Stomach (tissue), 19 donors: ENCODE measurements at places on chromosomes 13 and 19. TPM values are rescaled to one million over a fixed set of nuclear protein-coding genes. Genes with fewer than 3 reads are reported as not detected.

The MYO1F gene
- 41.6 TPM for total RNA-seq

GRCh38 chr13:107867701-107868661, 347.4 kb downstream of the LIG4 start:
- no peak overlapping the region for H3K27ac ChIP-seq
- H3K36me3 ChIP-seq = no peaks in the 10 kb centered on the region
- DNase-seq = peak; percentile 81
- peaks cover 31% of the 10 kb centered on the region for H3K27me3 ChIP-seq
- peaks cover 17% of the 10 kb centered on the region for H3K4me1 ChIP-seq

The SELENOV gene
- not detected for total RNA-seq

DNA sequence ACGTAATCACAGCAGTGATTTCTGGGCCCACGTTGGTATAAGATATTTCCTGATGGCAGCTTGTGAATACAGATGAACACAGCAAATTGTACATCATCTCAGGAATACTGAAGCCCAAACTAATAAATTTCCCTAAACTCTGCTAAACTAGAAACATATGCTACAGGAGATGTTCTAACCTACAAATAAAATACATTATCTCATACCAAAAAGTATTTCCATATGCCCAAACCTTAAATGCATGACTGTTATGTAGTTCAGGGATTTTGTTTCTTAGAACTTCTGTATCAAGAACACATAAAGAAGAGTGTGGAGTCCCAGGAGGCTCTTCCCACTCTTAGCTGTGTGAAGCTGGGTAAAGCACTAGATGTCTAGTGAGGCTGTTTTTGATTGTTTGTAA, 138.4 kb downstream of the RFC3 start:
- H3K4me1 ChIP-seq = no peaks in the 10 kb centered on the region
- no peaks in the 10 kb centered on the region for H3K36me3 ChIP-seq
- DNase-seq = no peak
- no peaks in the 10 kb centered on the region for H3K27me3 ChIP-seq

The KISS1R gene
- not detected for total RNA-seq

The ZNF439 gene
- total RNA-seq = 13.4 TPM

DNA sequence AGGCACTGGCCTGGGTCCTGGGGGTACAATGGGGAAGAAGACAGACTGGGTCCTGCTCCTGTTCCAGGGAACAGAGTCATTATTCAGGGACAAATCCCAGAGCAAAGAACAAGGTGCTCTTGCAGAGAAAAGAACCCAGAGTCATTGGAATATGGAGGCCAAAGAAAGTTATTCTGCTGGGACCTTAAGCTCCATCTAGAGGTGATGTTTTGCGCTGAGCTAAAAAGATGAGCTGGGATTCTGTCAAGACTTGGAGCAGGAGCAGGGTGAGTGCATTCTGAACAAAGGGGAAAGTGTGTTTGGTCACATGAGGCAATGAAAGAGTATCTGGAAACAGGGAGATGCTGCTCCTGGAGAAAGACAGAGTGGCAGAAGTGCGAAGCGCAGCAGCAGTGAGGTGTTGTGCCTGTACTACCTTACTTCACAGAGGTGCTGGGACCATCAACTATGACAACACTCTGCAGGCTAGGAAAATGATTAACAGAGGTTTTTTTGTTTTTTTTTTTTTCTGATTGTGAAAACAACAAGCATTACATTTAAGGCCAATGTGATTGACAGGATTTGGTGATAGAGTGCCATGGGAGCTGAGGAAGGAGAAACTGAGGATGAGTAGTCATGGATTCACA, 95.3 kb upstream of the TNFSF11 start:
- no peaks in the 10 kb centered on the region for H3K4me1 ChIP-seq
- H3K27me3 ChIP-seq = no peaks in the 10 kb centered on the region
- H3K36me3 ChIP-seq = no peaks in the 10 kb centered on the region
- no peak overlapping the region for H3K27ac ChIP-seq
- no peak overlapping the region for H3K4me3 ChIP-seq

The RGL3 gene
- total RNA-seq = 454 TPM

The SLITRK6 gene
- 4.5 TPM for total RNA-seq

- H3K4me3 ChIP-seq = no peak overlapping the region
- no peaks in the 10 kb centered on the region for H3K36me3 ChIP-seq
Observed at GRCh38 chr13:30763786-30764413, 28.6 kb downstream of the ALOX5AP start.

- DNase-seq = no peak
- H3K4me3 ChIP-seq = no peak overlapping the region
- peaks cover 88% of the 10 kb centered on the region for H3K4me1 ChIP-seq
- no peaks in the 10 kb centered on the region for H3K27me3 ChIP-seq
- H3K27ac ChIP-seq = peak overlapping the region; percentile 66
Observed at GRCh38 chr19:39132344-39132969, 6.9 kb downstream of the PAK4 start.

- no peaks in the 10 kb centered on the region for H3K27me3 ChIP-seq
- no peak for DNase-seq
- no peaks in the 10 kb centered on the region for H3K36me3 ChIP-seq
Observed at GRCh38 chr13:79727086-79727485, 246.1 kb downstream of the NDFIP2 start.

GRCh38 chr13:28557725-28558520, 63.0 kb upstream of the FLT1 start:
- no peaks in the 10 kb centered on the region for H3K4me1 ChIP-seq
- H3K27me3 ChIP-seq = no peaks in the 10 kb centered on the region
- DNase-seq = no peak
- no peak overlapping the region for H3K27ac ChIP-seq

The ONECUT3 gene
- total RNA-seq = not detected

DNA sequence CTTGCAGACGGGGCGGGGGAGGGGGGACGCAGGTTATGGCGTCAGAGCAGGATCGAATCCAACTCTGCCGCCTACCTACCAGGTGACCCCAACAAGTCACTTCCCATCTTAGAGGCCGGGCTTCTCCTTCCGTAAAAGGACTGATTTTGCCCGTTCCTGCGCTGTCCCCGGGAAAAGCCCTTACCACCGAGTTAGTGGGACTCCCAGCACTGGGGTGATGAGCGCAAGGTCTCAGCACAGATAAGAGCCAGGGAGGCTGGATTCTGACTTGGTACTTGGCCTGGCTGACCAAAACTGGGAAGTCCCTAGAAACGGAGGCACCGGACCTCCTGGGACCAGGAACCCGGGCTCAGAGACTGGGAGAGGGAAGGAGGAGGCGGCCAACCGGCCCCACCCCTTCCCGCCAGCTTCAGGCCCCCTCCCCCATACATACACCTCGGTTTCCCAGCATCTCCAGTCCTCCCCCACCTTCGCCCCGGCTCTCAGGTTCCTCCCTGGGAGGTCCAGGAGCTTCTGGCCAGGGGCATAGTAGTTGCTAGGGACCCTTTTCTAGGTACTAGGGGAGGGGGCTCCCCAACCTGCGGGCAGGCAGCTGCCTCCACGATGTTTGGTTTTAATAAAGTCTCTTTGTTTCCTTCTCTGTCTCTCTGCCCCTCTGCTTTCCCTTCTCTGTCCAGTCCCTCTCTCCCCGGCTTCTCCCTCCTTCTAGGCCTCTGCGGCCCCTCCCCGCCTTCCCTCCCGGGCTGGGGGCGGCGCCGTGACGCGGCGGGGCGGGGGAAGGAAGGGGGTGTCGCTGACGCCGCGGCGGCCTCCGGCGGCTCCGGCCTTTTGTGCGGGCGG, at the start of gene GRAMD1A:
GRAMD1A (plus strand) TSS at position 826 of the 840 bp plus-strand sequence. CDS start 156 bp downstream, outside the sequence.
- DNase-seq = peak; percentile 96
- H3K27me3 ChIP-seq = no peaks in the 10 kb centered on the region
- no peaks in the 10 kb centered on the region for H3K36me3 ChIP-seq
- peak within 1 kb of the TSS; percentile 94 for H3K27ac ChIP-seq
- H3K4me1 ChIP-seq = peaks cover 80% of the 10 kb centered on the region

GRCh38 chr19:10516671-10517286, 468 bp downstream of the S1PR5 start:
- peaks cover 100% of the 10 kb centered on the region for H3K27me3 ChIP-seq
- H3K4me1 ChIP-seq = peaks cover 39% of the 10 kb centered on the region

GRCh38 chr19:51024924-51025323, 1.5 kb downstream of the KLK11 start:
- peak overlapping the region; percentile 34 for H3K4me3 ChIP-seq
- H3K36me3 ChIP-seq = no peaks in the 10 kb centered on the region
- H3K4me1 ChIP-seq = peaks cover 15% of the 10 kb centered on the region
- peaks cover 74% of the 10 kb centered on the region for H3K27me3 ChIP-seq

DNA sequence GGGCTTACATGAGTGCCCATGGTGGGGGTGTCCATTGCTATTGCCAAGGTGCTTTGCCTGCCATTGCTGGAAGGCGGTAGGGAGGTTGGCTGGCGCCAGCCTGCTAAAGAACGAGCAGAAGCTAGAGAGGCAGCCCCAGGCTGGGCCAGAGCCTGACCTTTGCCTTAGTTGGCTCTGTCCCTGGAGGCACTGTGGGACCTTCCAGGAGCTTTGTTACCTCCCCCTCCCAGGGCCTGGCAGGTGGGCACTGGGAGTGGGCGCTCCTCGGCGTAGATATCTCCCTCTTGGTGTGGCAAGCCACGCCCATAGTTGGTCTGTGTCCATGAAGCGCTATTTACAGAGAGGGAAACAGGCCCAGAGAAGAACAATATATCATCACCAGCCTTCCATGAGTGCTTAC, 2.3 kb upstream of the SLC25A42 start:
- H3K4me3 ChIP-seq = no peak overlapping the region
- no peaks in the 10 kb centered on the region for H3K27me3 ChIP-seq
- DNase-seq = peak; percentile 28
- H3K36me3 ChIP-seq = peaks cover 4% of the 10 kb centered on the region

The LCP1 gene
- 12.8 TPM for total RNA-seq

The CLEC17A gene
- not detected for total RNA-seq

- DNase-seq = no peak
- H3K27me3 ChIP-seq = no peaks in the 10 kb centered on the region
- H3K27ac ChIP-seq = no peak overlapping the region
Observed at GRCh38 chr13:92451060-92451459, 775.5 kb upstream of the GPC6 start.

- no peak overlapping the region for H3K4me3 ChIP-seq
- no peaks in the 10 kb centered on the region for H3K27me3 ChIP-seq
- H3K27ac ChIP-seq = no peak overlapping the region
- H3K36me3 ChIP-seq = no peaks in the 10 kb centered on the region
Observed at GRCh38 chr13:40460116-40460515, 206.3 kb downstream of the FOXO1 start.

DNA sequence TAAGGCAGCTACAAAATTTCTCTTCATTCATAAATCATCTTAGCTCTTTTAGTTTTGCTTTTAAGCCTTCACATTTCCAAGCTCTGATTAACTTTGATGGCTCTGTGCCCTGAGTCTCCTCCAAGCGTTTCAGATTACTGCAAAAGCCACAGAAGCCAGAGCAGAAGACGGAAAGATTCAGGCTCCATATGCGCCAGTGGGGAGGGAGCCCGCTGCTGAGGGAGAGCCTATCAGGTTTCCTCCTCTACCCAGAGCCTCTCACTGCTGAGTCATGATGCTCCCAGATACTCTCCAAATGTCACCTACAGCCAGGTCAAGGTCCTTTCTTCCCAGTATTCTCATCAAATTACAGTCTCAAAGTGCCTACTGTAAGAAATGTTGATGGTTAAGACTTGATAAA, 193.6 kb downstream of the RAP2A start:
- H3K4me3 ChIP-seq = no peak overlapping the region
- H3K27ac ChIP-seq = no peak overlapping the region
- no peaks in the 10 kb centered on the region for H3K27me3 ChIP-seq
- DNase-seq = peak; percentile 90
- H3K4me1 ChIP-seq = no peaks in the 10 kb centered on the region

The FBN3 gene
- not detected for total RNA-seq

DNA sequence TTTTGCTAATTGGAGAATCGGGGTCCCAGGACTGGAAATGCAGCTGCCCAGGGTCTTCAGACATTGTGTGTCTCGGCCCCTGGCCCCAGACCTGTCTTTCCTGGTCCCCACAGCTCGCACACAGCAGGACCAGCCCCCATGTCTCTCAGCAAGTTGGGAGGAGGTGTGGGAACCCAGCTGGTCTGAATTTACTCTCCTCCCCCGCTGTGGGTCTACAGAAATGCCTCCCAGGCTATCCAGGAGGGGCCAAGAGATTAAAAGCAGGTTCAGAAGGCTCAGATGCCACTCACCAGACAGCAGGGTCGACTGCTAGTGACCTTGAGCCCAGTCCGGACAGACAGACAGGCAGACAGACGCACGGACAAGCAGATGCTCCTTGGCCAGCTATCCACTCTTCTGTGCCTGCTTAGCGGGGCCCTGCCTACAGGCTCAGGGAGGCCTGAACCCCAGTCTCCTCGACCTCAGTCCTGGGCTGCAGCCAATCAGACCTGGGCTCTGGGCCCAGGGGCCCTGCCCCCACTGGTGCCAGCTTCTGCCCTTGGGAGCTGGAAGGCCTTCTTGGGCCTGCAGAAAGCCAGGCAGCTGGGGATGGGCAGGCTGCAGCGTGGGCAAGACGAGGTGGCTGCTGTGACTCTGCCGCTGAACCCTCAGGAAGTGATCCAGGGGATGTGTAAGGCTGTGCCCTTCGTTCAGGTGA, at the start of gene DAND5:
DAND5 (plus strand) TSS at position 285 of the 697 bp plus-strand sequence; CDS start at position 370, 85 bp downstream.
- DNase-seq = peak; percentile 65
- no peaks in the 10 kb centered on the region for H3K36me3 ChIP-seq
- no peak within 1 kb of the TSS for H3K4me3 ChIP-seq
- H3K4me1 ChIP-seq = peaks cover 6% of the 10 kb centered on the region
- no peak within 1 kb of the TSS for H3K27ac ChIP-seq
